Fibroblast of skin of abdomen (primary cell): ENCODE measurements at places on chromosomes 4 and X.
A peak's percentile ranks its signal among the peaks of the same experiment; 100 is the strongest.

GRCh38 chr4:54571293-54572151, 86.2 kb upstream of the KIT start:
- DNase-seq, result no peak

DNA sequence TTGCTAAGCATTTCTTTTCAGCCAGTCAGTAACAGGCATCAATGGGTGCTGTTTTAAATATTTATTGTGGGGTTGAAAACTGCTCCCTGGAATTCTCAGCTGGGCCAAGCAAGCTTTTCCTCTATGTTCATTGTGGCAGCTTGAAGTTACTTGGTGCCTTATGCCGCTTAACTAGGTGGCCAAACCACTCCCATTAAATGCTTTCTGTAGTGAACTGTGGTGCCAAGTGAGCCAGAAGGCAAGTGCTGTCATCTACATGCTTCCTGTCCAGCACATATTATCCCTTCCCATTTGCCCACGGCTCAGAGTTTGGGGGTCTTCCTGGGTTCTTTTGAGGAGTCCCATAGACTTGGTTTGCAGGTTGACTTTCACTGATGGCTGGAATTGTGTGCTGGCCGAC, 64.8 kb downstream of the TAB3 start:
- no peak for DNase-seq

DNA sequence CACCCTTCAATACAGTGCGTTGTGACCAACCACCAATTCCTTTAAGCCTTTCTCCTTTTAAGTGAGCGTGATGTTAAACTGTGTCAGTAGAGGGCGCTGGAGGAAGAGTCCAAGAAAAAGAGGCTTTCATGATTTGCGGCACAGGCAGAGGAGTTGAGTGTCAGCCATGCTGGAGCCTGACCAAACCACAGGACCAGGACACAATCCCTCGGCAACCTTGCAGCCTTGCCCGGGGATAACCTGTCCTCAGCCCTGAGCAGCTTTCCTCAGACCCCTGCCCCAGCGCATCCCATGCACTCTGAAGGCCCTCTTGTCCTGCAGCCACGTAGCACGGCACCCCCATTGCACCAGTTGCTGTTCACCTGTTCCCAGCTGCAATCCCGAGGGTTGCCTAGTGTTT, 53.5 kb upstream of the SMIM31 start:
- no peak for DNase-seq

GRCh38 chr4:62262676-62263075, 1062.5 kb downstream of the ADGRL3 start:
- DNase-seq, result no peak

DNA sequence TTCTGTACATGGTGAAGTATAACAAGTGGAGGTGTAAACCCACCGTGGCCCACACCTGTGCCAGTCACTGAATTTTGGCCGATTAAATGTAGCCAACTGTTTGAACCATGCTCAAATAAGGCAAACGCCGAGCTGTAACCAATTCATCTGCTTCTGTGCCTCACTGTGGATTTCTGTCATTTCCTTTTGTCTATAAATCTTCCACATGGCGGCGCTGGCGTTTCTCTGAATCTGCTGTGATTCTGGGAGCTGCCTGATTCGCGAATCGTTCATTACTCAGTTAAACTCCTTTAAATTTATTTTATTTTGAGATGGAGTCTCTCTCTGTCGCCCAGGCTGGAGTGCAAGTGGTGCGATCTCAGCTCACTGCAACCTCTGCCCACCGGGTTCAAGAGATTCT, 19.2 kb downstream of the SUPT20HL2 start:
- DNase-seq, result peak; percentile 29

DNA sequence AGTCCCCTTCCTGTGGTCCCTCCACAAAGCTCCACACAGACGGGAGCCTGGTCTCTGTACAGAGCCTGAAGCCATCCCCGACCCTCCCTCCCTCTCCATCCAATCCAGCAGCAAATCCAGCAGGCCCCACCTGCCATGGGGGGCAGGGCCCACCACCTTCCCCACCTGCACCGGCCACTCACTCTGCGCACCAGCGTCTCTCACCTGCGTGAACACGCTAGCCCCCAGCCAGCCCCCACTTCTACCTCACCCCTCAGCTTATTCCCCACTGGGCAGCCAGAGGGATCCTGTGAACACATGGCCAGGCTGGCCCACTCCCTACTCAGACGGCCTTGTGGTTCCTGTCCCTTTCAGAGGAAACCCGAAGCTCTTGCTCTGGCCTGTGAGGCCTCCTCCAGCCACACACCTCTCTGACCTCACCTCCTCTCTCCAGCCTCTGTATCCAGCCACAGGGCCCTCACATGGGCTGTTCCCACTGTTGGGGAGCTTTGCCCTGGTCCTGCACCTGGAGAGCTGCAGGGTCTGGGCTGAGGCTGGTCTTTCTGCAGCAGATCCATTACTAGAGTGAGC, 70.9 kb downstream of the WFS1 start:
- DNase-seq, result no peak

DNA sequence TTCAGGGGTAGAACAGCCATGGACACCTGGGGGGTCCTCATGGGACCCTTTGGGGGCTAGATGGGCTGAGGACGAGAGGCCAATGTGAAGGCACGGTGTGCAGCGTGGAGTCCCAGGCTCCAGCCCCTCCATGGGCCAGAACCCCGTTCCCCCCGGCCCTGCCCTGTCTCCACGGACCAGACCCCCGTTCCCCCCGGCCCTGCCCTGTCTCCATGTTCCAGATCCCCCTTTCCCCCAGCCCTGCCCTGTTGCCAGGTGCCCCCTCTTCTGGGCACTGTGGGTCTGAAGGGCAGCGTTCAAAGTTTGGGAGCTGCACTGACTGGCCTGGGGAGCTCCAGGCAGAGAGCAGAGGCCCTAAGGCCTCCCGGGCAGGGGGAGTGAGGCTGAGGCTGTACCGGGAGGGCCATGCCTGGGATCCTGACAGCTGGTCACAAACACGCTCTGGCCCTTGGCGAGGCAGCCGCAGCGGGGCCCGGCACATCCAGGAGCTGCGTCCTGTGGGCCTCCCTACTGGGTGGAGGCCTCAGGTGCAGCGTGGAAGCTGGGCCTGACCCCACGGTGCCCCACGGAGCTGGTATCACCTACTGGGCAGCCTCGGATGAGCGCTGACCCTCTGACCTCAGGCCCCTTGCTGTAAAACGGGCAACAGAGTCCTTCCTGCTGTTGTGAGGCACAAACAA, 8.9 kb downstream of the DGKQ start:
- no peak for DNase-seq

- peak; percentile 40 for DNase-seq
Observed at GRCh38 chr4:124483048-124483906, 229.3 kb downstream of the ANKRD50 start.

DNA sequence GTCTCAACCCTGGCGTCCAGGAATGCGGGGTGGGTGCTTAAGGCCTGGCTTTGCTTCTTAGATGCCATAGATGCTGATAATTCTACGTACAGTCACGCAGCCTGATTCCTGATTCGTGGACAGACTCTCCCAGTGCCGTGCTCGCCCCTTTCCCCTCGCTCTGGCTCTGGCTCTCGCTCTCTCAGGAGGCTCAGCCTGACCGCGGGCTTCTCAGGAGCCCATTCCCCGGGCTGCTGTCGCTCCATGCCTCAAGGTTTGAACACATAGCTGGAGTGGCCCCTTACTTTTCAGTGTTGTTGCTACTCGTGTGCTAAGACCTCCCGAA, 59.2 kb upstream of the ZC4H2 start:
- DNase-seq, result peak; percentile 49

DNA sequence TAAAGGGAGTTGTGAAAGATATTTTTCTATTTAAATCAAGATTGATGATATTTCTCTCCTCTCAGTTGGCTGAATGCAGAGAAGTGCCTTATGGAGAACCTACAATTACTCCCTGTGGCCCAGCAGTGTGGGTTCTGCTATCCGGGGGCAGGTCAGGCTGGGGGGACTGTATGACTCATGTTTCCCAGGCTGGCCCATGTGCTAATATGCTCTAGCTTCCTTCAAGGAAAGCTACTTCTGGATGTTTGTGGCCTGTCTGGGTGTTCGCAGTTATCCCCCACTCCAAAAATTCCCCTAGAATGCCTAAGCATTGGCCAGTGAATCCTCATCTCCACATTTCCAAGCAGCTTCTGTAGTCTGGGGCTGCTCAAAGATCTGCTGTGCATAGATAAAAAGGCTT, 58.9 kb upstream of the SPP1 start:
- peak; percentile 18 for DNase-seq

- DNase-seq, result no peak
Observed at GRCh38 chr4:118745357-118745756, 60.2 kb downstream of the METTL14 start.

GRCh38 chr4:181007751-181008150, 1235.5 kb upstream of the TENM3 start:
- no peak for DNase-seq

DNA sequence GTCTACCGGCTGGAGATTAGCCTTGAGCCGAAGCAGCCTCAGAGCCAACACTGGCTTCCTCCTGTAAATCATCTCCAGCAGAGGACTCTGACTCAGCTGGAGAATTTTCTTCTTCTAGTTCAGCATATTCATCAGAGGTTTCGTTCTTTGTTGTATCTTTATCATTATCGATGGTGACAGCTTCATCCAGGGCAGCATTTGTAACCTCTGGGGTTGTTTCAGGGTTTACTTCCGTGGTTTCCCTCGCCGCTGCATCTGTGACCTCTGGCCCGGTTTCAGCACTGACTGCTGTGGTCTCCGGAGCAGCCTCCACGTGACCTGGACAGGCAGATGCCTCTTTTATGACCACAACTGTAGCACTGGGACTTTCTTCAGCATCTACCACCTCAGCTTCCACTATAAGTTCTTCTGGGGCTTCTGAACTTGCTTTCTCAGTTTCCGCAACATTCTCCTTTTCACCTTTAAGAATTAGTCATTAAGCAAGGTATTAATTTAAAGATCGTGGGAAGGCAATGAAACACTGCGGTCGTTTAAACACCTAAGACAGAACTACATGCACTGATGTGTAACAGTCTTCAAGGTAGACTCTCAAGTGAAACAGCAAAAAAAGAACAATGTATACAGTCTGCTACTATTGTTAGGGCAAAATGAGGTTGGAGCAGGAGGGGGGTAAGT, 13.3 kb downstream of the MGARP start:
- DNase-seq, result peak; percentile 77

GRCh38 chrX:129000018-129000417, 523.3 kb downstream of the SMARCA1 start:
- DNase-seq, result no peak

GRCh38 chr4:105414316-105414715, 59.5 kb downstream of the PPA2 start:
- no peak for DNase-seq

DNA sequence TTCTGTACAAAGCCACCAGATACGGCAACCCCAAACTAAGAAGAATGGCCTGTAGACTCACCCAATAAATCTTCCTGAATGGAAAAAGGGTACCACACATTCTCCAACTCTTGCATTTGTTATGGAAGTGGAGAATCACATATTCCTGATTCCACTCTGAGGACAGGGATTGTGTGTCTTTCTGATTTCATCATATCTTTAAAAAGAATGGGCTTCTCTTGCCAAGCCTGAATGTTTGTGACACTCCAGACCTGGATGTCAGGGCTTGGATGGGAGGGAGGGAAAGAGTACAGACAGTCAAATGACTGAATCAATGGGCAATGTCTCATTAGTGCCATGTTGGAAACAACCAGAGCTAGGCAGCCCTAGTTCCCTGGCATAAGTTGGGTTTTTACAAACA, 77.4 kb downstream of the PLAC1 start:
- peak; percentile 75 for DNase-seq

GRCh38 chr4:173223743-173224142, 55.1 kb downstream of the GALNT7 start:
- no peak for DNase-seq
